ENCODE measurements at places on chromosomes 5 and 9. TPM values are rescaled to one million over a fixed set of nuclear protein-coding genes. Genes with fewer than 3 reads are reported as not detected.
A peak's percentile ranks its signal among the peaks of the same experiment; 100 is the strongest.

ZDHHC11B gene
- total RNA-seq, result 0.89 TPM

CCL27 gene
- 7.6 TPM for total RNA-seq

PHF24 gene
- total RNA-seq, result 0.49 TPM

CDK5RAP2 gene
- 44.8 TPM for total RNA-seq

IL5 gene
- not detected for total RNA-seq

ANKRD20A1 gene
- total RNA-seq, result 0.89 TPM

PSAT1 gene
- total RNA-seq, result 23.4 TPM

- no peak for DNase-seq
These were observed 4.6 kb upstream of the TRAF2 start for GRCh38 chr9:136881691-136882108.

- DNase-seq, result peak; percentile 75
These were observed 403 bp downstream of the KIF2A start for GRCh38 chr5:62306323-62306895.

- DNase-seq, result no peak
These were observed 1.7 kb downstream of the SRD5A1 start for GRCh38 chr5:6634788-6635430.

- peak; percentile 49 for DNase-seq
These were observed 8.1 kb downstream of the FAM193B start for GRCh38 chr5:177546258-177546741.

DNA sequence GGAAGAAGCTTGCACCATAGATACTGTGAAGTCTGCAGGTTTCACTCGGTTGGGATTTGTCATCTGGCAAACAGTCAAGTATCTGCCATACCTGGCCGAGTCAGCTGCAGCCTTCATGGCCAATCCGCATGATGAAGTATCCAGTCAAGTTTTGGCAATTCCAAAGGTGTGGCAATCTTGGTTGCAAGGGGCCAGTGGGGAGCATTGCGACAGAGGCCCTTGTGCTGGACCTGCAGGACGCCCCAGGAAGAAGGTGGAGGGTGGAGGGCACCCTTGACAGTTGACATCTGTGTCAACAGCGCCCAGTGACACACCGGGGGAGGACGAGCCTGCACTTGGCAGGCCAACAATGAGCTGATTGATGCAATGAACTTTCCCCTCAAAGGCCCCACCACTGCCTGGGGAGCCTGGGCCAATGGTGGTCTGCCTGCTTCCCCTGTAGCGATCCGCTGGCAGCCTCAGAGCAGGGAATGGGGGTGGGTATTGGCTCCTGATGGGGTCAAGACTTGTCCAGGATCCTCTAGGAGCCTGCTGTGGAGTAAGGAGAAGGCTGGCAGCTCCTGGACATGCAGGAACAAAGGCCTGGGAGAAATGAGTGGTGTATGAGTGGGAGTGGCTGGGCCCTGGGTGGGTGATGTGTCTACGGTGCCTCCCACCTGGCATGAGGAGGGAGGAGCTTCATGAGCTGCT lies 122.8 kb upstream of the PITX1 start:
- DNase-seq, result no peak

GRCh38 chr5:164000241-164000640 lies 494.8 kb downstream of the MAT2B start:
- DNase-seq, result no peak

DNA sequence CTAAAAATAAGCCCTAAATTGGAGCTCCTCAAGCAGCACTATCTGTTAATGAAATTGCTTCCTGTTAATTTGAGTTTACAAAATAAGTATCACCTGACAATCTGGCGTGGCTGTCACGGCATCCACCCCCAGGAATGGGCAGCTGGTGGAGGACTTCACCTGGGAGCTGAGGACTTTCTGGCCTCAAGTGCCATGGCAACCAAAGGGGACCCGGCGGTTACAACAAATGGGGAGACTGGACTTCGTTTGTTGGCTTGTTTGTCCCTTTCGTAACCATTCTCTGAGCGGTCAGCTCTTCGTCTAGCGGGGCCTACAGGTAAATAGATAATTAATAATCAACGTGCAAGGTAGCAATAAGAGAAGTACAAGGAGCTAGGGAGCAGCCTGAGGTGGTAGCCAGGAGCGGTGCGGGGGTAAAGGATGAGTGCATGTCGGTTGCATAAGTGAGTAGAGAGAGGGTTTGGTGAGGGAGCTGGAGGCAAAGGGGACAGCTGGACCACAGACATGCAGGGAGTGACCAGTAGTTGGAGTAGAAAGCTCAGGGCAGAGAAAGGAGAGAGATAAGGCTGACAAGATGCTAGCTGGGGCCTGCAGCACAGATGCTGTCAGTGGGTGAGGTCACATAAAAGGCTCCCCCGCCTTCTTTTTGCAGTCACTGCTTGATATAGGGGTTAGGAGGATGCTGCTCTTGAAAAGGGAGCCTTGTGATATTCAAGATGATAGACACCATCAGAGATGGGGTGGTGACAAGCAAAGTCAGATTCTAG lies 62.5 kb downstream of the HSPA4 start:
- DNase-seq, result no peak

- no peak for DNase-seq
These were observed 183.9 kb upstream of the OTULINL start for GRCh38 chr5:14397717-14398116.

DNA sequence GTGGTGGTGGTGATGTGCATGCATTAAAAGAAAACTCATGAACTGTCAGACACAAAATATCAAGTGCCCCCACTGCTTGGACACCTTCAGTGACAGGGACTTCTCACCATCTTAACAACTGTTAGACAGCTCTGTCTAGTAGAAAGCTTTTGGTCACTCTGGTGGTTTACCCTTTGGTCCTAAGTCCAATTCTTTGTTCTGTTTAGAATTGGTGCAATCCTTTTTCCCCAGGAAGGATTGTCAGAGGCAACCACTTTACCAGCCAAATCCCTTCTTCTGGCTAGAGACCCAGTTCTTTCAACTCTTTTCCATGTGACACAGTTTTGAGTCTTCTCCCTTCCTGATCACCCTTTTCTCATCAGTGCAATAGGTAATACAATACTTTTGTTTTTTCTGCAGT lies 140.2 kb downstream of the SEC61B start:
- no peak for DNase-seq

DNA sequence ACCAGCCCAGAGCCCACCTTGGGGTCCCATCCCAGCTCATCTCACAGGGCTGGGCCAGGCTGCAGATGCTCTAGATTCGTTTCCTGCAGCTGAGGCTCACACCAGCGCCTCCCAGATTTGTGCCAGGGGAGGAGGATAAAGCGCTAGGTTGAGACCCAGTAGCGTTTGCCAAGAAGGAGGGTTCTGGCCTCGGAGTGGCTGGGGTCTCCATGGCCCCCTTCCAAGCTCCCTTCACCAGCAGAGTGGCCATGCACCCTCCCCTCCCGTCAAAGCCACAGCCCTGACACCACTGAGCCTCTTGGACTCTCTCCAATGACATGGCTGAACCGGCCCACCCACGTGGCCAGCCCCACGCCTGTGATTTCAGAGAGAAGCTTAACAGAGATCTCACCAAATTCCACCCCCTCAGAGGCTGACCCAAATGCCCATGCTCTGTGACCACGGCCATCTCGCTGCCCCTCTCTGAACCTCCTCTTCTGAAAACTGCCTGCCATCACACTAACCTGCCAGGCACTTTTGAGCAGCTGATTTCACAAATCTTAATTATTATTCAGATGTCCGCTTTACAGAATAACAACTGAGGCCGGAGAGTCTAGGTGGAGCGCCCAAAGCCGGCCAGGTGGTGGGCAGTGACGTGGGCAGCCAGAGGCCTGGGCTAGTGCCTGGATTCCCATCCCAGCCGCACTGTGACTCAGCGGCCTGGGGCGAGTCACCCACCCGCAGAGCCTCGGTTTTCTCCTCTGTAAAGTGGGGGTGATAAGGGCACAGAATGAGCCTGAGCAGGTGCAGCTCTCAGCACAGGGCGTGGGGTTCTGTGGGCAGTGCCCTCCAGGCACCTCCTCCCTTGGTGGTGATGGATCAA lies 155.7 kb downstream of the C9orf50 start:
- no peak for DNase-seq

DNA sequence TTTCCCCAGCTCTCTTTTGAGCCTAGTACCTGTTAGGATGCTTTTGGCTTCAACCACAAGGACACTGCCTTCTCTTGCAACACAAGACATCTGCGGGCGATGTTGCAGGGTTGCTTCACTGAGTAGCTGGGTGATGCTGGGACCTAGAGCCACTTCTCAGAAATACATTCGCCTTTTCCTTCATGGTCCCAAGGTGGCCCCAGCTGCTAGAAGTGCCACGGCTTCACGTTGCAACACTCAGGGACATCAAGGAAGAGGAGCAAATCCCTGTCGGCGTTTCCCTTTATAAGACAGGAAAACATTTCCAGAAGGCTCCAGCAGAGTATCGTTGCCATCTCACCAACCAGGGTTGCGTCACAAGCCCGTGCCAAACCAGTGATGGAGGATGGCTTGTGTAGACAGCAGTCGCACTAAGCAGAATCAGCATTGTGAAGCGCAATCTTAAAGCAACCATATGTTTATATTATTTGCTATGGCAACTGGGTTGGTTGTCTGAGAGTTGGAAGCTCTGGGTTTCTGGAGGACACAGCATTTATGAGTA lies 62.7 kb downstream of the ANKRD33B start:
- no peak for DNase-seq

DNA sequence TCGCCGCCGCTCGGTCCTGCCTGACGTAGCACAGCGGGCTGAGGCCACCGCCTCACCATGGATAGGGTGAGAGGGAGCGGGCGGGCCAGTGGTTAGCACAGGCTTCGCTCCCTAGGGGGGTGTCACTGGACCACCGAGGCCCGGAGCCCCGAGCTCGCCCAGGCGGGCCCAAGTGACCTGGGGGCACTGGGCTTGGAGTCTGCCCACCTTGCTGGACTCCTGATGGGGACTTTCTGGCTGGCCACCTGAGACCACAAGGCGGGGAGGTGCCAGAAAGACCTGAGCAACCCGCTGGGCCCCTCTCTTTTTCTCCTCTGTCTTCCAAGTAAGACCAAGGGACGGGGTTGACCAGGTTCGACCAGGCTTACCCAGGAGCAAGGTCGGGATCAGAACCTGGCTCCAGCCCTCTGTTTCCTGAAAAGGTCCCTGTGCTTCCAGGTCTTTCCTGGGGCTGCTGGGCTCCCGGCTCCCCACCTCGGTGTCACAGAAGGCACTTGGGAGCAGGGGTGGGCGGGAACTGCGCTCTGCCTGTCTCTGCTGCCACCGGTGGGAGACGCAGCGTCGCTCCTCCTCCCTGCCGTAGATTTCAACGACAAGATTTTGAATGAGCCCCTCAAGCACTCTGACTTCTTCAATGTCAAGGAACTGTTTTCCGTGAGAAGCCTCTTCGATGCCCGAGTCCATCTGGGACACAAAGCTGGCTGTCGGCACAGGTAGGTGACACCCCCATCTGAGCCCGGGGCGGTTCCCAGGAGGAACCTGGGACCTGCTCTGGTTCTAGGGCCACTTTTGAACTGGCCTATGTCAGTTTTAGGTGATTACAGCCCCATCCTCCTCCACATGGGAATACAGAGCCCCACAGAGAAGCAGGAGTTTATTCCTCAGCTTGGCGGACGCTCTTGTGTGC lies 1.0 kb downstream of the MRPS2 start:
- DNase-seq, result no peak

GRCh38 chr5:78760770-78761169 lies 112.2 kb upstream of the LHFPL2 start:
- no peak for DNase-seq

GRCh38 chr9:684054-684890 lies 157.2 kb upstream of the DMRT1 start:
- peak; percentile 40 for DNase-seq

DNA sequence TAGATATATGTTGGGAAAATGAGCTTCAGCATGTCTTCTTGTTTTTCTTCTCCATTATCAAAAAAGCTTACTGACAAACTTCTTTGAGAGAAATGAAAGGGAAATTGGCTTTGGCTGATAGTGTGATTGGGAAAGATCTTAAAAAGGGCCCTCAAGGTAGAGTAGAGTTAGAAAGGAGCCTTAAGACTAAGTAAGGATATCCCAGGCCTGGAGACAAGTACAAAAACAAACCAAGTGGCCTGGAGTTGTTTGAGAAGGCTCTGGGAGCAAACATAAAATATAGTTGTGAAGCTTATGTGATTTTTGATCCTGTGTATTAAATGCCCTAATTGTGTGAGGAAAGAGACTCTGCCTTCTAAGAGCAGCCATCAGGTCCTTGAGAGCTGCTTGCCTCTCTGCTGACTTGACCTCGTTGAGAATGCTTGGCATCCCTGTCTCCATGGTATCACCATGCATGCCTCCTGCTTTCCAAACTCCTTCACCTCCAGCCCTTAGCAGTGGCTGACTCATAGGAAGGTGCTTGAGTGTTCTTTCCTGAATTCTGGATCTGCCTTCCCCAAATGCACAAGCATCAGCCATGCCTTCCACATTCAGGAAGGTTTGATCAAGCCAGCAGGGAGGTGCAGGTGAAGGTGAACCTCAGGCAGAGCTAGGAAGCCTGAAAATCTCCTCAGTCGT lies 78.9 kb downstream of the SMARCA2 start:
- DNase-seq, result no peak

- DNase-seq, result no peak
These were observed 218.4 kb downstream of the EBF1 start for GRCh38 chr5:158881091-158881880.
